Stimulated activated CD8-positive, alpha-beta memory T cell treated with anti-CD3 and anti-CD28 coated beads, Interleukin-15, amount 100 ng/mL, for 4 hours (primary cell): ENCODE measurements at places on chromosomes 3 and 15.

GRCh38 chr15:95208988-95209387, 977.6 kb downstream of the MCTP2 start:
- no peak for DNase-seq

GRCh38 chr3:127716384-127716783, 43.6 kb downstream of the ABTB1 start:
- no peak for DNase-seq

DNA sequence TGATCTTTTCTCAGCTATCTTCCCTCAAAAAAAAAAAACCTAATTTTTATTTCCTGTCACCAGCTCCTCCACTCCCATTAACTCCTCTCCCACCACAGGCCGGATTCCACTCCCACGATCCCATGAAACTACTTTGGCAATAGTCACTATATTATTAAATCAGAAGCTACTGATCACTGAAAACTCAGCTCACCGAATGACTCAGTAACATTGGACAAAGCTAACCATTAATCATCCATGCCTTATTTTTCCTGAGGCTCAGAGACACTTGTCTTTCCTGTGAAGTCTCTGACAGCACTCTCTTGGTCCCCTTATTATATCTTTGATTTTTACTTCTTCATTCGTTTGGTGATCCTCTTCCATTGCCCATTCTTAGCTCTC, 260.2 kb downstream of the CGGBP1 start:
- DNase-seq: no peak

DNA sequence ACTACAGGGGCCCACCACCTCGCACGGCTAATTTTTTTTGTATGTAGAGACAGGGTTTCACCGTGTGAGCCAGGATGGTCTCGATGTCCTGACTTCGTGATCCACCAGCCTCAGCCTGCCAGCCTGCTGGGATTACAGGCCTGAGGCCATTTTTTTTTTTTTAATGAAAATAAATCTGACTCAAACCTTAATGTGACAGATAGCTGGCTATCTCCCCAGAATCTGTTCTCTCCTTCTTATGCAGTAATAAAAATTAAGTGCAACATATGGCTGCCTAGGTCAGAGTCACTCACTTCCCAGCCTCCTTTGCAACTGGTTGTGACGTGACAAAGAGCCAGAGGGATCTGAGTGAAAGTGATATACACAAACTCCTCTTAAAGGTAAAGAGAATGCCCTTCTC, 53.0 kb downstream of the ZNF148 start:
- no peak for DNase-seq

DNA sequence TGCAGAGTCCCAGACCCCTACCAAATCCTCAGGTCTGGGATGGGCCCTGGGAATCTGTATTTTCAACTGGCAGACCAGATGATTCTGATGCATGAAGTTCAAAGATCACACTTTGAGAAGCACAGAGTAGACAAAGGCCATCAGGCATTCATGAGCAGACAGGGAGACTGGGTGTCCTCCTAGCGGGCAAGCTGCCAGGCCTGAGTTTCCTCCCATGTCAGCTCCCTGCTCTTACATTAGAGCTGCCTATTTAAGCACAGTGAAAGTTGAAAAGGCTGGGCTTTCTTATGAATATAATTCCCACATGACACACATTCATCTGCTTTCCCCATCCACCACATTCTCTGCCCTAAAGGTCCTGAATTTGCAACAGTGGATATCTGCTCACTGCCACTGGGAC, 14.0 kb downstream of the CAPN3 start:
- no peak for DNase-seq

GRCh38 chr3:99945328-99945995, 127.8 kb downstream of the CMSS1 start:
- DNase-seq: no peak

DNA sequence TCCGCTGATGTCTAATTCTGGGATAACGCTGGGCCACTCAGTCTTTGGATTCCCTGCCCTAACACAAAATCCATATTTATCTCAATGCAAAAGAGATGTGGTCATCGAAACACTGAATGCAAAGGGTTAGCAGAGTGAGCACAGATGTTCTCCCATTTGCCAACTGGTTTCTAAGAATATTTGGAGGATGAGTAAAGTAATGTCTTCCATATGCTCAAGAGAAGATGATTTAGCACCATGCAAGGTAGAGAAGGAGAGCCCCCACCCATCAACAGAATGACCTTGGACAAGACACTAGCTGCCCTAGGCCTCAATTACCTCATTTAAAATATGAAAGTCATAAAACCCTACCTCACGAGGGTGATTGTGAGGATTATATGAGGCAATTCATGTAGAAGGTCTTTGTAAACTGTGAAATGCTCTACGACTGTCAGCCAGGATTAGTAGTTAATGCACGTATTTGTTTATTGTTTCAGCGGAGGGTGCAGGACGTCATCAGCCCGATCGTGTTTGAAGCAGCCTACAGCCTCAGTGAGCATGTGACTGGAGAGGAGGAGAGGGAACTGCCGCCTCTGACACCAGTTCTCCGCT, 232.9 kb upstream of the CTDSPL start:
- DNase-seq: no peak

DNA sequence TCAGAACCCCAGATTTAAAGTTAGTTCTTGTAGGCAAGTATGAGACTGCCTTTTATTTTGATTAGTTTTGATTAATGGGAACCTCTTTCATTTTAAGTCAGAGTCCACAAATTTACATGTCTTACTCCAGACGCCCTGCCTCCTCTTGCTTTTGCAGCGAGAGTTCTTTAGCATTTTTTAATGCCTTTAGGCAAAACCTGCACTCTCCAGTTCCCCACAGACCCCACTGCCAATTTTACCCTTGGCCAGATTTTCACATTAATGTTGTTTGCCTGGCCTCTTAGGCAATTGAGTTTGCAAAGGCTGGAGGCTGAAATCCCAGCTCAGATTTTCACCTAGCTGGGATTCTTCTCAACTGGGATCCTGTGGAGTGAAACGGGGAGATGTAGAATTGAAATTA, 85.8 kb downstream of the GAP43 start:
- DNase-seq: no peak
